Placental epithelial cell (primary cell): ENCODE measurements at places on chromosomes 7 and 10. TPM values are rescaled to one million over a fixed set of nuclear protein-coding genes. Genes with fewer than 3 reads are reported as not detected.

Gene PRSS1
- total RNA-seq, result not detected in 2 replicates

Gene ZNF467
- total RNA-seq, result 0.22 and 3.1 TPM in 2 replicates

Gene CYP2C8
- total RNA-seq, result 0.39 TPM in 1 of 2 replicates, not detected in the other

Gene CCDC146
- 0.43 and 2.0 TPM in 2 replicates for total RNA-seq

Gene SPDYE8
- 0.43 TPM in 1 of 2 replicates, not detected in the other for total RNA-seq
